ENCODE measurements at places on chromosomes 16 and 17.

DNA sequence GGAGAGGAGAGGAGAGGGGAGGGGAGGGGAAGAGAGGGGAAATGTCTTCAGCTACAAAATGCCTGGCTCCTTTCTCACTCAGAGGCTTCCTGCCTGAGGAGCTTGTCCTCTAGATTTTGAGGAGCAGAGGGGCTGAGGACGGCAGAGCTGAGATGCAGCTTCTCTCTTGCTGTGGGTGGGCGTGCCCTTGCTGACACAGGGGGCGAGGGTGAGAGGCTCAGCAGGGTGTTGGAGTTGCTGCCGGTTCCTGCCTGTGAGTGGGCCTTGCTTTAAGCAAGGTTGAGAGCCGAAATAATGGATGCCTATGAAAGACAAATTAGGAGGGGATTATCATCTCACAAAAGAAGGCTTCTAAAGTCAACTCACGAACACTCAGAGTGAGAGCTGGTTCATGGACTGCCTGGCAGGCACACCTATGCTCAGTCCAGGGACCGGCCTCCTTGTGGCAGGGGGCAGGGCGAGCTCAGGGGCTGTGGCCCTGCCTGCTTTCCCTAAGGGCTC is 215.6 kb downstream of the MSI2 start:
- no peak for DNase-seq

DNA sequence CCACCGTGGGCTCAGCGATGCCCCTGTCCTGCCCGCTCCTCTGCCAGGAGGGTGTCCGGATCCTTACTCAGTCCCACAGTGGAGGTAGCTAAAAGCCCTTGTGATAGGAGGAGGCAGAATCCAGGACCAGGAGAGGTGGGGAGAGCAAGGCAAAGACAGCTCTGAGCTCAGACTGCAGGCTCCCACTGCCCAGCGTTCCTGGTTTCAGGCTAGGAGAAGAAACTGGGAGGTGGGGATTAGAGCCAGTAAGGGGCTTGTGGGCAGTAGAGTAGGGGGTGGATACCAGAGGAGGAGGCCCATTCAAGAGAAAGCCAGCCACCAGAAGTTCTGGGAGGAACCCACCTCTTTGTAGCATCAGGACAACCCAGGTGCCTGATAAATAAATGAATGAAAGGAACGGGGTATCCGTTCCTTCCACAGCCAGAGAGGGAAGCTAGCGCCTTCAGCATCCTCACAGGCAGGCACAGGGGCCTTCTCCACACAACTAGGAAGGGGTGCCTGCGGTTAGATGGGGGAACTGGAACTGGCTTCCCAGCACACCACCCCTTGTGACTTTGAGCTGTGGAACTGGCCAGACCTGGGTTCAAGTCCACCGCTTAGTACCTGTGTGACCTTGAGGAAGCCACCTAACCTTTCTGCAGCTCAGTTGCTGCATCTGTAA is 2.3 kb downstream of the IL21R start:
- no peak for DNase-seq

DNA sequence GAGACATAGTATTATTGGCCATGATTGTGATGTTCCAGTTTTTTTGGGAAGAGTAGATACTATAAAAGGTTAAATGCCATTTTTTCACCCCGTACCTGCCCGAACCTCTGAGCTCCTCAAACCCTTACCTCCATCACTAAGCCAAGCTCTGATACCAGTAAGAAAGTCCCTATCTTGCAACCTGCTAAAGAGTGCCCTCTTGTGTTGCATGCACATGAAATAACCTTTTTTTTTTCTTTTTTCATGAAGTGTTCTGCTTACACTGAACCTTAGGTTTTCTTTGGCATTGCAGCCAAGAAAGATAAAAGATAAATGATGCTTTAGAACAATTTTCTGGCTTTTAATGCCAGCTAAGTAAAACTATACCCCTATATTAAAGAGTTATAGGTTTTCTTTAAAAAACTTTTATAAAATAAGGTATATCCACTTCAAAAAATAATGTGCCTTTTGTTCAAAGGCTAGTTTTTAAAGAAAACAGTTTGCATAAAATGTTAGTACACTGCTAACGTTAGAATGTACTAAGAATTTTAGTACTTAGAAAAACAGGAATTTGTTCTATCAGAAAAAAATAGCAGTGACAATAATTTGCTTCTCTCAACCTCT is 295.3 kb upstream of the PMFBP1 start:
- peak; percentile 17 for DNase-seq

GRCh38 chr17:40064971-40065768 is 2.4 kb downstream of the THRA start:
- DNase-seq, result peak; percentile 35

DNA sequence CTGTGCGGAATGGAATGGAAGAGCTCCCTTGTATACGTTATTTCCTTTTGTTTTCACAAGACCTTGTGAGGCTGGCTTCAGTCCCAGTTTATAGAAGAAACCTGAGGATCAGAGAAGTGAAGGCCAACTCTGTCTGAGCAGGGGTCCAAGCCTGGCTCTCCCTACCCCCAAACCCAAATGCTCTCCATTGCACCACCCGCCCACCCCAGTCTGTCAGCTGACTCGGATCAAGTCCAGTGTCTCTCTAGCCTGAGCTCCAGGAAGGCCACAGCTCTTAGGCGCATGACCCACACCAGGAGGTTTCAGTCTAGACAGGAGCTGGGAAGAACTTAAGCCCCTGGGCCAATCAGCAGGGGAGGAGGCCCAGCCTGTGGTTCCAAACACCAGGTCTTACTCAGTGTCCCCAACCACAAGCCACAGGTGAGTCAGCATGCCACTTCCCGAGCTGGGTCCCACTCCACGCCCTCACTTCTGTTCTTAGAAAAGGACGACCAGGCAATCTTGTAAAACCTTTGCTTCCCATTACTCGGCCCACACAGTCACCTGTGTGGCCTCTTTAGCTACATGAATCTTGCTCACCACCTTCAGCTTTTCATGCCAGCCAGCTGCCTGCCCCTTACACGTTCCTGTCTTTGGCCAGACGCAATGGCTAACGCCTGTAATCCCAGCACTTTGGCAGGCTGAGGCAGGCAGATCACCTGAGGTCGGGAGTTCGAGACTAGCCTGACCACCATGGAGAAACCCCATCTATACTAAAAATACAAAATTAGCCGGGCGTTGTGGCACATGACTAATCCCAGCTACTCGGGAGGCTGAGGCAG is 27.8 kb downstream of the TK2 start:
- peak; percentile 98 for DNase-seq

- no peak for DNase-seq
Observed at GRCh38 chr17:45104907-45105624, 27.2 kb downstream of the PLCD3 start.

DNA sequence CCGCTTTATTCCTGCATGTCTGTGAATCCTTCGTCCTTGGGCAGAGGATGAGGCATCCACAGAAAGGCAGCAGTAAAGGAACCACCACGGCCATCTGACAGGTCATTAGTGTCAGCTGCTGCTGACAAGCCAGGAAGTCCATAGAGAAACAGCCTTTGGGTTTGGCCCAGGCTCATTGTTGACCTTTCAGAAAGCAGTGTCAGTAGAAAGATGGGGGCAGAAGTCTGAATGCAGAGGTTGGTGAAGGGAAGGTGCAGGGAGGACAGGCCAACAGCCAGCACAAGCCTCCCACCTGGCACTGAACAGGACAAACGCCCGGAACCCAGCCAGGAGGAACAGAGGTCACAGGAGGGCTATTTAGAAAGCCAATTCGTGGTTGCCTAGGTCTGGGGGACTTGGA is 105.8 kb downstream of the VAT1L start:
- no peak for DNase-seq

GRCh38 chr16:19841184-19841583 is 43.5 kb downstream of the GPRC5B start:
- DNase-seq, result no peak

GRCh38 chr16:83666449-83666848 is 141.3 kb upstream of the HSBP1 start:
- DNase-seq, result no peak

DNA sequence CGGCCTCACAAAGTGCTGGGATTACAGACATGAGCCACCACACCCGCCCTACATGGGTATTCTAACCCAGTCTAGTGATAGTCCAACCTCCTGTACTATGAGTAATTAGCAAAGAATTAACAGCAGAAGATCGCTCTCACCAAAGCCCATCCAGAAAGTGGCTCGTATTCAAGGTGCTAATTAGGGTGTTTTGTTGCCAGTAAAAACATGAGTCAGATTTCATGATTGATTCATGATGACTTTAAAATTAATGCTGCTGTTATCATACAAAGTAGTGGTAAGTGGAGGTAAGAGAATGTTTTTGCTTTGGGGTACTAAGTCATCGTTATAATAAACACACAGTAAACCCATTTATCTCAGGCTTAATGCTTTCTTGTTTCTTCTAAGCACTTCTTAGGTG is 428.8 kb downstream of the WWOX start:
- peak; percentile 59 for DNase-seq

DNA sequence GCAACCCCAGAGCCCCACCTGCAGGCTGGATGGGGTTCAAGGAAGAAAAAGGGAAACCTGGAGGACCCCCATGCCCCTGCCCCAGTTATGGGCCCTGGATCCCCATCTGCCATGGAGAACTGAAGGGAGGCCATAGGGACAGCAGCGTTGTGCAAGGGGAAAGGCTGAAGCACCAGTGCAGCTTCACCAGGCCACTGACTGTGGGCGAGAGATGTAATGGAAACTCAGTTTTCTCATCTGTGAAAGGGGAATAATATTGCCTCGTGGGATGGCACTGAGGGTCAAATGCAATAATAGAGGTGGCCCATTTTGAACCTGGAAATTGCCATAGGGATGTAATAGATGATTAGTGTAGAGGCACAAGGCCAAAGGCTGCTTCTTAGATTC is 9.9 kb upstream of the TSPOAP1 start:
- DNase-seq, result no peak

DNA sequence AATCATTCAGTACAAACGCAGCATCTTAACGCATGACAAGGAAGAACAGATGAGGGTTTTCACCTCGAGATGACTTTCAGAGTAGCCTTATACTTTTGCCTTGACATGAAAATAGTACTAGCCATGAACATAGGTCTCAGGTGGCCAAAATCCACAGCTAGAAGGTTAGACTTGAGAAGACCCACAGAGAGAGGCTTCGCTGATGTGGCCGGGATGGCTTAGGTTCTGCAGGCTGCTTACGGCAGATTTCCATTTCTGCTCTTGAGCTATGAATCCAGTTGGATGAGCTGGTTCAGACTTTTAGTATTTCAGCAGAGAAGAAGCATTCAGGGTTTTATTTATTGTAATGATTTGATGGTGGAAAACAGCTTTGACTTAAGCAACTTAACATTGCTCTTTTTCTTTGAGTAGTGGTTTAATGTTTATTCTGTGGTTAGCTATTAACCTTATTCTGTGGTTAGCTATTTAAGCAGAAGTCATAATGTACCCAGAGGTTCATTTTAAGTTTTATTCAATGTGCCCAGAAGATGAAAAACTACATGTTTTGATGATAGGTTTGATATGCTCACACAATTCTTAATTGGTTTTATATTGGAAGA is 7.6 kb downstream of the KRT24 start:
- no peak for DNase-seq

- DNase-seq, result no peak
Observed at GRCh38 chr16:77041468-77041867, 149.5 kb upstream of the MON1B start.

GRCh38 chr16:35308674-35309073 is 1849.3 kb downstream of the TP53TG3F start:
- DNase-seq, result no peak

DNA sequence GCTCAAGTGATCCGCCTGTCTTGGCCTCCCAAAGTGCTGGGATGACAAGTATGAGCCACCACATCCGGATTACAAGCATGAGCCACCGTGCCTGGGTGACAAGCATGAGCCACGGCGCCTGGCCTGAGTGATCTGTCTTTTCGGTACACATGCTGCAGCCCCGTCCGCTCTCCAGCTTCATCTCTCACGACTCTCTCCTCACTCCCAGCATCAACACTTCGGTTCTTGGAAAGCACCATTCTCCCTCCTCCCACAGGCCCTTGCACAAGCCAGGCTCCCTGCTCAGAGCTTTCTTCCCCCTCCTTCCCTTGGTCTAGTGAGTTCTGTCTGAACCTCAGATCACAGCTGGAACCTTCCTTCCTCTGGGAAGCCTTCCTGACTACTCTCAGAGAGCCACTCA is 6.5 kb upstream of the NCBP3 start:
- no peak for DNase-seq

DNA sequence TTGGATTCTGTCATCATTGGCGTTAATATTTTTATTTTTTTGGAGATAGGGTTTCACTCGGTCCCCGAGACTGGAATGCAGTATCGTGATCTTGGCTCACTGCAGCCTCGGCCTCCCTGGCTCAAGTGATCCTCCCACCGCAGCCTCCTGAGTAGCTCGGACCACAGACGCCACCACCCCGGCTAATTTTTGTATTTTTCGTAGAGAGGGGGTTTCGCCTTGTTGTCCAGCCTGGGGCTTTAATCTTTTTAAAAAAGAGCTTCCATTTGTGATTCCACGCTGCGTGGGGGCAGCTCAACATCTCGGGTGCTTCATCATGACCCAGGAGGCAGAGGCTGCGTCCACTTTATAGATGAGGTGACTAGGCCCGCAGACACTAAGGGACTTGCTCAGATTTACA is 1.5 kb downstream of the BANP start:
- no peak for DNase-seq

DNA sequence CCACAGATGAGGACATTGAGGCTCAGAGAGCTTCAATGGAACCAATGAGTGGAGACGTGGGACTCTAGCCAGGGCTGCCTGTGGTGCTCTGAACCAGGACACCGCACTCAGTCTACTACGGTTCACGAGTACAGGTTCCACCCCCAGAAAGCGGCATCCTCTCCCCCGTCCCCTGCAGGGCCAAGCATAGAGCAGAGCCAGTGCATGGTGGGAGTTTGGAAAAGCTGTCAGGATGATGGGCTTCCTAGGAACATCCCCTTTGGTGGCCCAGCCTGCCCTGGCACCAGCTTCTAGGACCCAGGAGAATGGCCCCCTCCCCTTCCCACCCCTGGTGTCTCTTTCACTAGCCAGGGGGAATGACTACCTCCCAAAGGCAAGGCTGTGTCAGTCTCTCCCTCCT is 8.4 kb downstream of the ZNF319 start:
- no peak for DNase-seq

DNA sequence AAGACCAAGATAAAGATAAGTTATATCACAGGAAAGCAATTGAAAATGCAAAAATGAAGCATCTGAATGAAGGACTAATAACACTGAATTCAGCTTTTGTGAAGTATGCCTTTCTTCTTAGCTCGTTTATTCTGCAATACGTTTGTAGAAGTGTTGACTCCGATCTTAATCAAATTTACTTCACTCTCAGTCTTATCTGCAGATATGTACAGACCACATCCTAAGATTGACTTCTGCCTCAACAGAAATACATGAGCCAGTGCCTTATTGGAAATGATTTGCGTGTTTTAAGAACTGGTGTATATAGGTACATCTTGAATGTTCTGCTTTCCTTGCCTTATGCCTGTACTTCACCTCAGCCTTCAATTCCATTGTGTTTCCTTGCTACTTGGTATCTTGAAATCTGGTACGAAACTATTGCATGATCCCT is 1.3 kb downstream of the ATF7IP2 start:
- no peak for DNase-seq

Measured in Daoy (cell line).